Aorta (tissue), 5 donors: ENCODE measurements at places on chromosomes 3 and 15. TPM values are rescaled to one million over a fixed set of nuclear protein-coding genes. Genes with fewer than 3 reads are reported as not detected.

- H3K4me1 ChIP-seq = no peaks in the 10 kb centered on the region
- no peak for DNase-seq
- H3K36me3 ChIP-seq = no peaks in the 10 kb centered on the region
- no peak overlapping the region for H3K27ac ChIP-seq
- H3K4me3 ChIP-seq = no peak overlapping the region
Measured at GRCh38 chr3:134854254-134854653, 59.2 kb downstream of the EPHB1 start.

HIGD2B gene
- total RNA-seq = not detected

DNA sequence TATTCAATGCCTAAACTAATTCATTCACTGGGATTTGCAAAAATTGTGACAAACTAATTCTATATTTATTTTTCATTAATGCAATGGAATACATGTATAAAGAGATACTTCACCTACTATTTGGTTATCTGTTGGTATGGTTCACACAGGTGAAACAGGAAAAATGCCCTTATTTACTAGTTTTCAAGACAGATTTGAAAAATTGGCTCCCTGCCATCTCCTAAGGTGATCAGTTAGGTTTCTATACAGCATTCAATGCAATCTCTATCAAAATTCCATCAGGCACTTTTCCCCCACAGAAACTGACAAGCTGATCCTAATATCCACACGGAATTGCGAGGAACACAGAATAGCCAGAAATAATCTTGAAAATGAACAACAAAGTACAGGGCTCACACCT is 101.1 kb downstream of the DLG1 start:
- H3K27ac ChIP-seq = no peak overlapping the region
- H3K36me3 ChIP-seq = no peaks in the 10 kb centered on the region
- H3K4me3 ChIP-seq = no peak overlapping the region

DNA sequence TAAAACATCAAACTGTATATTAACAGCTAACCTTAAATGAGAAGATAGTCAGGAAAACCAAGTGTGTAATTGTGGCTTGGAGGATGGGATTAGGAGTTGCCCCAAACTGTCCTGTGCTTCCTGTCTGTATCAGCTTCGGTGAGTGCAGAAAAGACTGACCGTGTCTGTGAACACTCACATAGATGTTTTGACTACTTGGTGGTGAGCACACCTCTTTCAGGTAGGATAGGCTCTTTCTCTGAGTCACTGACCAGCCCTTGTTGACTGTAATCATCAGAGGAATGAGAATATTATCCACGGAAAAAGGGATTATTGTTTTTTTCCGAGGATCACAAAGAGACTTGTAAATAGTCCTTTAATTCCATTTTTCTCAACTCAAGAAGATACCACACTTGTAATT is 51.5 kb downstream of the GMNC start:
- no peaks in the 10 kb centered on the region for H3K36me3 ChIP-seq
- no peak for DNase-seq
- H3K27me3 ChIP-seq = no peaks in the 10 kb centered on the region
- H3K4me3 ChIP-seq = no peak overlapping the region
- H3K27ac ChIP-seq = no peak overlapping the region

GRCh38 chr15:79970624-79971434 is at the start of gene BCL2A1:
BCL2A1 (minus strand) TSS chr15:79971196; CDS start chr15:79971119, 77 bp downstream.
- H3K4me3 ChIP-seq = no peak within 1 kb of the TSS
- H3K27ac ChIP-seq = no peak within 1 kb of the TSS
- no peaks in the 10 kb centered on the region for H3K4me1 ChIP-seq
- H3K36me3 ChIP-seq = no peaks in the 10 kb centered on the region
- H3K27me3 ChIP-seq = no peaks in the 10 kb centered on the region

SEMA6D gene
- total RNA-seq = 22.7 TPM

- no peak overlapping the region for H3K4me3 ChIP-seq
- H3K27me3 ChIP-seq = no peaks in the 10 kb centered on the region
- DNase-seq = no peak
- H3K4me1 ChIP-seq = no peaks in the 10 kb centered on the region
Measured at GRCh38 chr3:82462977-82463376, 701.5 kb upstream of the GBE1 start.

- no peak for DNase-seq
- no peaks in the 10 kb centered on the region for H3K36me3 ChIP-seq
- no peak overlapping the region for H3K4me3 ChIP-seq
- H3K27me3 ChIP-seq = no peaks in the 10 kb centered on the region
- H3K4me1 ChIP-seq = peaks cover 4% of the 10 kb centered on the region
Measured at GRCh38 chr3:71513081-71513480, 70.4 kb downstream of the FOXP1 start.

GRCh38 chr3:4841776-4842440 is 137.3 kb upstream of the BHLHE40 start:
- H3K4me1 ChIP-seq = no peaks in the 10 kb centered on the region
- DNase-seq = no peak

DALRD3 gene
- 20.6 TPM for total RNA-seq

C15orf61 gene
- 4.4 TPM for total RNA-seq

GRCh38 chr15:48449734-48450133 is 118.5 kb downstream of the DUT start:
- peaks cover 7% of the 10 kb centered on the region for H3K36me3 ChIP-seq
- H3K4me3 ChIP-seq = no peak overlapping the region
- H3K27ac ChIP-seq = no peak overlapping the region
- H3K4me1 ChIP-seq = no peaks in the 10 kb centered on the region

DNA sequence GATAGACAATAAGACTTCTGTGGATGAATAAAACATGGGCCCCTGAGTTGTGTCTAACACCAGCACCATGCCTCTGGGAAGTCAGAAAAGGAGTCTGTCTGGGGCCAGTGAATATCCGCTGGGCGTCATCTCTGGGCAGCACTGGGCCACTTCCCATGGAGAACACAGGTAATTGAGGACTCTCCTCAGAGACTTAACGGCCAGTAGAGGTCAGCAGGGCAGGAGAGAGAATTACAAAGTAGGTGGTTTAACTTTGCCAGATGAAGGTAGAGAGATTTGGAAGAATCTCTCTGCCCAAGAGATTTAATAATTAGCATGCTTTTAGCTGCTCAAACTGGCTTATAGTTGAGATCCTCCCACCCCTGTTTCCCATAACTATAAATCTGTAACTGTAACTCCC is 65.7 kb downstream of the OCA2 start:
- DNase-seq = no peak
- no peak overlapping the region for H3K4me3 ChIP-seq
- no peaks in the 10 kb centered on the region for H3K36me3 ChIP-seq
- no peaks in the 10 kb centered on the region for H3K27me3 ChIP-seq
- H3K4me1 ChIP-seq = no peaks in the 10 kb centered on the region

GRCh38 chr15:85497172-85497569 is 116.8 kb downstream of the AKAP13 start:
- H3K27ac ChIP-seq = no peak overlapping the region
- no peaks in the 10 kb centered on the region for H3K27me3 ChIP-seq
- no peak overlapping the region for H3K4me3 ChIP-seq
- no peak for DNase-seq

GRCh38 chr3:102114264-102114979 is 265.1 kb downstream of the NFKBIZ start:
- DNase-seq = no peak
- no peaks in the 10 kb centered on the region for H3K27me3 ChIP-seq
- no peaks in the 10 kb centered on the region for H3K36me3 ChIP-seq
- no peak overlapping the region for H3K27ac ChIP-seq
